ENCODE measurements at places on chromosomes 4 and X. TPM values are rescaled to one million over a fixed set of nuclear protein-coding genes. Genes with fewer than 3 reads are reported as not detected.

PFKFB1 gene
- total RNA-seq: 0.19 TPM

TMEM255A gene
- total RNA-seq: 0.38 TPM

SPARCL1 gene
- 292 TPM for total RNA-seq

SPIN2B gene
- total RNA-seq: 8.4 TPM

NAP1L2 gene
- 8.4 TPM for total RNA-seq

STBD1 gene
- 24.3 TPM for total RNA-seq

TMPRSS11F gene
- not detected for total RNA-seq

DYNLT3 gene
- 17.6 TPM for total RNA-seq

GRID2 gene
- not detected for total RNA-seq

OCIAD1 gene
- total RNA-seq: 129 TPM

GRCh38 chrX:152405561-152405960, 45.6 kb downstream of the GABRA3 start:
- DNase-seq: no peak

GRCh38 chr4:88792821-88793220, 95.2 kb upstream of the NAP1L5 start:
- no peak for DNase-seq

DNA sequence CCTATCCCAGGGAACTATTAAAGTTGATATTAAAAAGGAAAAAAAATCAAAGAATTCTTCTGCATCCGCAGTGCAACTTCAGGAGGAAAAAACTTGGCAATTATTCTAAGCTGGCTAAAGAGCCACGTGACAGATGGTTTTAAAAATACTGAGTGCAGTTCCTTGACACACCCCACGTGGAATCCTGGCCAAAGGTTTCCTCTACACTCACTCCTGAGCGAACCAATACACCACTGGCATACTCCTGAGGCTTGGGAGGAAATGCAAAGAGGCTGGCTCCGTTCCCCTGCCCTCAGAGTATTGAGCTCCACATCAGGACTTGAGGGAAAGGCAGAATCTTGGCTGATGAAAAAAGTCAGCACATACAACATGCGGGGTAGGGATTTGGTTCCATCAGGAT, 133.8 kb upstream of the ATP6AP2 start:
- no peak for DNase-seq

DNA sequence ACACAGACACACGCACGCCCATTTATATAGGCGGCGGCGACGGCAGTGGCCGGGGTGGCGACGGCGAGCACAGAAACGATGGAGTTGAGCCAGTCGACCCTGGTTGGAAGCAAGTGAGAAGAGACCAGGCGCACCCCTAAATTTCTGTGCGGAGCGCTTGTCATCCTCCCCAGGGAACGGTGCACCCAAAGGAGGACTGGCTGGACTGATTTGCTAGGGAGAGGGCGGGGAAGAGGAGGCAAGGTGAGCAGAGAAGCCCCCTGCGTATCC, 302 bp downstream of the NHS start:
- no peak for DNase-seq

- no peak for DNase-seq
These were observed 867.7 kb upstream of the AGA start for GRCh38 chr4:178309890-178310289.

- peak; percentile 40 for DNase-seq
These were observed 531 bp downstream of the DGKQ start for GRCh38 chr4:972651-973424.

DNA sequence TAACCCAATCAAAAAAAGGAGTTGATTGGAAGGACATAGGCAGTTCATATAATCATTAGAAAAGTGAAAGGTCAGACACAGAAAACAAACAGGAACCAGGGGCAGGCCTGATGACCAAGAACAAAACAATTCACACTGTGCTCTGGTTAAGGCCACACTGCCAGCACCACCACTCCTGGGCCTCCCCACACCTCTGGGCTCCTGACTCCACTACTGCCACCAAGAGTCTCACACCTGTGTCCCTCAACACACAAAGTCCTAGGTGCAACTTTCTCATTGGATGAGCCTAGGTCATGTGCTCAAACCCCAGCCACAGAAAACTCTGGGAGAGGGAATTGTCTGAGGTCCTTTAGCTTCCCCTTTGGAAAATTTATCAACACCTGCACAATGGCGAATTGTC, 11.1 kb upstream of the FAM9C start:
- no peak for DNase-seq

DNA sequence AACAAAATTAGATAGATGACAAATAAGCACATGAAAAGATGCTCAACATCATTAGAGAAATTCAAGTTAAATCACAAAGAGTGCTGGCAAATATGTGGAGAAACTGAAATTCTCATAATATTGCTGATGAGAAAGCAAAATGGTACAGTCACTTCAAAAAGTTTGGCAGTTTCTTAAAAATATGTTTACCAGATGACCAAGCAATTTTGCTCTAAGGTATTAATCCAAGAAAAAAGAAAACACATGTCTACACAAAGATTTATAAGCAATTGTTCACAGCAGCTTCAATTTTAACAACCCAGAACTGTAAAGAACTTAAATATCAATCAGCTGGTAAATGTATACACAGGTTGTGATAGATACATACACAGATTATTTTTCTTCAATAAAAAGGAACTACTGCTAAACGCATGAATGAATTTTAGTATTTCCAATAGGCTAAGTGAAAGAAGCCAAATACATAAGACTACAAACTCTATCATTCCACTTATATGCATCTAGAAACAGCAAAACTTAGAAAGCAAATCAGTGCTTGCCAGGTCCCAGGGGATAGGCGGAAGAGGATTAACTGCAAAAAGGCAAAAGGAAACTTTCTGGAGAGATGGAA, 11.7 kb downstream of the OTUD4 start:
- no peak for DNase-seq

GRCh38 chrX:136146614-136147314, 569 bp upstream of the FHL1 start:
- peak; percentile 32 for DNase-seq

GRCh38 chr4:1752284-1753041, 31.1 kb downstream of the TACC3 start:
- no peak for DNase-seq

DNA sequence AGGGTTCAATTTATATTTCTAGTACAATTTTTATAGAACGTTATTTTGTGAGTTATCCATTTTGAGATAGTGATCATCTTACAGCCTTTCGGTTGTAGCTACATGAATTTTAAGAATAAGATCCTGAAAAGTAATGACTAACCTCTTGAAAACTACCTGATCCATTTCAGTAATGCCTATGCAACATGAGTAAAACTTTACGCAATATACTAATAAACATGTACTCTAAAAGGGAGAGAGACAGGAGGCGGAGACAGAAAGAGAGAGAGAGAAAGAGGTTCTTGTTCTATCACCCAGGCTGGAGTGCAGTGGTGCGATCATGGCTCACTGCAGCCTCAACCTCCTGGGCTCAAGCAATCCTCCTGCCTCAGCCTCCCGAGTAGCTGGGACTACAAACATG, 816.1 kb downstream of the CCSER1 start:
- no peak for DNase-seq

DNA sequence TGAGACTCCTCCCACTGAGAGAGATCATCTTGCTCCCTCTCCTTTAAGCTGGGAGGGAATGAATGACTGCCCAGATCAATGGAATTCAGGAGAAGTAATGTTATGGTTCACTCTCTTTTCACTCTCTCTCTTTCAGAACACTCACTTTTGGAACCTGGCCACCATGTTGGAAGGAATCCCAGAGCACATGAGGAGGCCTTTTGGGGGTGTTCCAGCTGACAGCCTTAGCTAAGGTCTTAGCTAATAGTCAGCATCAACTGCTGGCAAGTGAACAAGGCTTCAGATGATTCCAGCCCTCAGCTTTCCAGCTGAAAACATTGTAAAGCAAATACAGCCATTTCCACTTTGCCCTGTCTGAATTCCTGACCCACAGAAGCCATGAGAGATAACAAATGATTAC, 124.0 kb upstream of the CLNK start:
- DNase-seq: peak; percentile 18

DNA sequence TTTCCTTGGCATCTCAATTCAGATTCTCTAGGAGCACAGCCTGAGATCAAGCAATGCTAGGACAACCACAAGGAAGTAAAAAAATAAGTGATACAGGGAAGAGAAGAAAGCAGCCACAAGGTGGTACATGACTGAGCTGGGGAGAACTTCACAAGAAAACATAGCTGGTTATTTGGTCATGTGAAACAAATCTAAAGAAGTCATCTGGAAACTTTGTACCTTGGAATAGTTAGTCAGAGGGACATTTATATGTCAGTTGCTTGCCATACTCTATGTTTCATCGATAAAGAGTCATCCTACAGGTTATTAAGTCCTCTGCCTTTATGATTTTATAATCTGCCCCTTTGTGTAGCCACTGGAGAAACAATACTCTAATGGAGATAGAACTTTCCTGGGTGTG, 575.1 kb downstream of the IL15 start:
- DNase-seq: no peak

DNA sequence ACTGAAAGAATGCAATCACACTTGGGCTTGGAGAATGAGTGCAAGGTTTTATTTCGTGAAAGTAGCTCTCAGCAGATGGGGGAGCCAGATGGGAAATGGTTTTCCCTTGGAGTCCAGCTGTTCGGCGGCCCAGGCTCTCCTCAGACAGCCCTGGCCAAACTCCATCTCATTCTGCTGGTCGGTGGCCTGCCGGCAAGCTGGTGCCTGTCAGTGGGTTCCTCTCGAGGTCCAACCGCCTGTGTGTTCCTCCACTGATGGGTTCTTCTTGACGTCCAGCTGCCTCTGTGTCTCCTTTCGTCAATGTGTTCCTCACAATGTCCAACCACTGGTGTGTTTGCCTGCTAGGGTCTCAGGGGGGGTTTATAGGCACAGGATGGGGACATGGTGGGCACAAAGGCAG, 80.3 kb downstream of the POU3F4 start:
- no peak for DNase-seq

- no peak for DNase-seq
These were observed 756.1 kb downstream of the SH3BGRL start for GRCh38 chrX:81957900-81958545.

- no peak for DNase-seq
These were observed 14.8 kb upstream of the BOD1L1 start for GRCh38 chr4:13642170-13642950.

GRCh38 chr4:46554760-46555465, 165.0 kb upstream of the GABRA2 start:
- no peak for DNase-seq

DNA sequence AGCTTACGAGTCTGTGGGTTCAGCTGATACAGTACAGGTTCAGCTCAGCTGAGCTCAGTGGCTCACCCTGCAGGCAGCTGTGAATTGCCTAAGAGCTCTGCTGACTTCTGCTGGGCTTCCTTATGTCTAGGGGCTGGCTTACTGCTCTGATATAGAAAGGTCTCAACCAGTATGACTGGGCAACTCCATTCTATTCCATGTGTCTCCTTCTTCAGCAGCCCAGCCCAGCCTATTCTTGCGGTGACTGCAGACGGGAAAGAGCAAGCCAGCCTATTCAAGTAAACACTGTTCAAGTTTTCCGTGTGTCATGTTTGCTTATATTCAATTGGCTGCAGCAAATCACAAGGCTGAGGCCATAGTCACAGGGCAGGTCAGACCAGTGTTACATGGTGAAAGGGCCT, 615.4 kb upstream of the ZFP42 start:
- DNase-seq: no peak

DNA sequence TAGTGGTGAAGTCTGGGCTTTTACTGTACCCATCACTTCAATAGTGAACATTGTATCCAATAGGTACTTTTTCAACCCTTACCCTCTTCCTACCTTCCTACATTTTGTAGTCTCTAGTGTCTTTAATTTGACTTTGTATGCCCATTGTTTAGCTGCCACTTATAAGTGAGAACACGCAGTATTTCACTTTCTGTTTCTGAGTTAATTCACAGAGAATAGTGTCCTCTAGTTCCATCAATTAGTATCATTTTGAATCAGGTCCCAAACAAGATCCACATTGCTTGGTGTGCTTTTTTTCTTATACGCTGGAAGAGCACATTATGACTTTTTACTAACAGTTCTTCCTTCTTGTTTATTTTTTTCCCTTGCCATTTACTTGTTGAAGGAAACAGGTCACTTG, 176.0 kb upstream of the WDFY3 start:
- no peak for DNase-seq

- no peak for DNase-seq
These were observed 168.4 kb upstream of the GK2 start for GRCh38 chr4:79576429-79576753.

Data from left ventricle myocardium inferior (tissue), 1 donor.